Suppressor macrophage (primary cell): ENCODE measurements at places on chromosomes 1 and 21.

GRCh38 chr1:207826557-207827487 lies 75.0 kb downstream of the CD46 start:
- peak; percentile 33 for DNase-seq

- DNase-seq: no peak
These were observed 19.1 kb downstream of the KCNQ4 start for GRCh38 chr1:40802742-40803113.

DNA sequence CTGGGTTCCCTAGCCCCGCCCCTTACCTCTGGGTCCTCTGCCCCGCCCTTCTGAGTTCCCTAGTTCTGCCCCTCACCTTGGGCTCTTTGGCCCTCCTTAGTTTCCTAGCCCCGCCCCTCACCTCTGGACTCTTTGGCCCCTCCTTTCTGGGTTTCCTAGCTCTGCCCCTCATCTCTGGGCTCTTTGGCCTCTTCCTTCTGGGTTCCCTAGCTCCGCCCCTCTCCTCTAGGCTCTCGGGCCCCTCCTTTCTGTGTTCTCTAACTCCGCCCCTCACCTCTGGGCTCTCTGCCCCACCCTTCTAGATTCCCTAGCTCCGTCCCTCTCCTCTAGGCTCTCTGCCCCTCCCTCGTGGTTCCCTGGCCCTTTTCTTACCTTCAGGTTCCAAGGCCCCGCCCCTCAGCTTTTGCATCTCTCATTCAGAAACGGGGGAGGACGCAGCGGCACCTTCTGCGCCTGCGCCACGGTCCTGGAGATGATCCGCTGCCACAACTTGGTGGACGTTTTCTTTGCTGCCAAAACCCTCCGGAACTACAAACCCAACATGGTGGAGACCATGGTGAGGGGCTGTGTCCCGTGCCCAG lies 88.5 kb downstream of the PTPRU start:
- DNase-seq: no peak

DNA sequence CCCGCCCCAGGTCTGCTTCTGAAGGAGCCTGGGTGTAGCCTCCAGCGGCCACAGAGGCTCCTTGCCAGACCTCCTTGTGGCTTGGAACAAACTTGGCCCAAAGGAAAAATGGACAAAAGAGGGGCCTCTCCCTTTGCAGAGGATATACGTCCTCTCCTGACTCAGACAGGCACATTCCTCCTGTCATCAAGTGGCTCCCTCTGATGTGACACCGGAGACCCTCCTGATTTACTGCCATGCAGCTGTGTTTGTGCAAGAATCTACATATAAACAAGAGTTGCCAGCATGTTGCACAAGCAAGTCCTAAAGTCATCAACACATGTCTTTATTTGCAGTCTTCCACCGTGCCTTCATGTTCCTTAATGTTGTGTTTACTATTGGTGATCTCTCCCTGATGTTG lies 54.1 kb upstream of the F3 start:
- DNase-seq: no peak

- DNase-seq: peak; percentile 63
These were observed 130.8 kb downstream of the PCBP3 start for GRCh38 chr21:45774291-45774690.

- no peak for DNase-seq
These were observed 814 bp downstream of the A3GALT2 start for GRCh38 chr1:33319949-33320618.

- DNase-seq: no peak
These were observed 256.3 kb downstream of the TPR start for GRCh38 chr1:186118724-186119123.

DNA sequence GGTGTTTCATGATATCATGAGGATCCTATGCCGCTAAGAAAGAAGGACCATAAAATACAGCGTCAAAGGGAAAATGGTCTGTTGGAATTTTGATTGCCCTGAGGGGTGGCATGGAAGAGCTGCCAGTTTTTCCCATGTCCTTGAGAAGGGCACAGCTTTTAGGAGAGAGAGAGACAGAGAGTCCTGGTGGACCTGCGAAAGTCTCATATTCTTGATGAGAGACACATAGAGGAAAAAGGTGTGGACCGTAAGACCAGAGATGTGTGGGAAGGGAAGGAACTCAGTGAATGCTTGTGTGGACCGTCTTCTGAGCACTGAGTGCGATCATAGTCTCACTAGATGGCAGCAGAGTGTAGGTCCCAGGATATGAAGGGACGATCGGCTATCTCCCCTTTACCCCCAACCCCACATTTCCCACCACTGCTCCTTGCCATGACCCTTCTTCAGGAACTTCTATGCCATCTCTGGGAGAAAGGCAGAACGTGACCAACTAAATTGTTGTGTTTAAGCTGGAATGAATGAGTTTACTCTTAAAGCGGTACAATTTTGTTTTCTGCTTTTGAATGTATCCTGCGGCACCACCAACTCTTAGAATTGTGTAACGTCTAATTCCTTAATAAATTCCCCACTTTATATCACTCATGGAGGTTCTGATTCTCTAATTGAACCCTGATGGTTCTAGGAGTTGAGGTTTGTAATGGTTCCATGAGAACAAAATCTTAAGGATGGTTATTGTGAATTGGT lies 117.7 kb downstream of the CTH start:
- DNase-seq: peak; percentile 31

DNA sequence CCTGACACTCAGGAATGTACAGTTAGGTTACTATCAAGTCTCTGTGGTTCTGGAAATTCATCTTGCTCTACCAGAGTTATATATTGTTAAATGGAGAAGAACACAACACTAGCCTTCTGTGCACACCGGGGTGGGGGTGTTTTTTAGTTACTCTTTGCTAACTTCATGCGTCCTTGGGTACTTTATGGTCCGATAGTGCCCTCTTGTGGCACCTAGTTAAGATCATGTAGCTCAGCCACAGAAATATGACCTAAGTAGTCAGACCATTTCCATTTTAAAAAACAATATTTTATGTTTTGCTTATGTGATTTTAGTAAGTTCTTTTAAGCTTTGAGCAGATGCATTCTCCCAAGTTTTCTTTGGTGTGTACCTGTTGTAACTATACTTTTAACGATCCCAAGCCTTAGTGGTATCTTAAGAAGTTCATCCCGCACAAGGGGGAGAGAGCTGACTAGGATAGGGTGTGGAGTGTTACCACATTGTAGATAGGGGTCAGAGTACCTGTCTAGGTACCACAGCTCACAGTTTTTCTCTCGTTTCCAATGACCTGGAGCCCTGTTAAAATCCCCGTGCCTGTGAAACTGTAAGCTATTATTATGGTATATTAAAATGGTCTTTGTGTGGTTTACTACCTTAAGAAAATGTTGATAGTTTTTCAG lies 20.6 kb upstream of the SH3D21 start:
- DNase-seq: peak; percentile 89

DNA sequence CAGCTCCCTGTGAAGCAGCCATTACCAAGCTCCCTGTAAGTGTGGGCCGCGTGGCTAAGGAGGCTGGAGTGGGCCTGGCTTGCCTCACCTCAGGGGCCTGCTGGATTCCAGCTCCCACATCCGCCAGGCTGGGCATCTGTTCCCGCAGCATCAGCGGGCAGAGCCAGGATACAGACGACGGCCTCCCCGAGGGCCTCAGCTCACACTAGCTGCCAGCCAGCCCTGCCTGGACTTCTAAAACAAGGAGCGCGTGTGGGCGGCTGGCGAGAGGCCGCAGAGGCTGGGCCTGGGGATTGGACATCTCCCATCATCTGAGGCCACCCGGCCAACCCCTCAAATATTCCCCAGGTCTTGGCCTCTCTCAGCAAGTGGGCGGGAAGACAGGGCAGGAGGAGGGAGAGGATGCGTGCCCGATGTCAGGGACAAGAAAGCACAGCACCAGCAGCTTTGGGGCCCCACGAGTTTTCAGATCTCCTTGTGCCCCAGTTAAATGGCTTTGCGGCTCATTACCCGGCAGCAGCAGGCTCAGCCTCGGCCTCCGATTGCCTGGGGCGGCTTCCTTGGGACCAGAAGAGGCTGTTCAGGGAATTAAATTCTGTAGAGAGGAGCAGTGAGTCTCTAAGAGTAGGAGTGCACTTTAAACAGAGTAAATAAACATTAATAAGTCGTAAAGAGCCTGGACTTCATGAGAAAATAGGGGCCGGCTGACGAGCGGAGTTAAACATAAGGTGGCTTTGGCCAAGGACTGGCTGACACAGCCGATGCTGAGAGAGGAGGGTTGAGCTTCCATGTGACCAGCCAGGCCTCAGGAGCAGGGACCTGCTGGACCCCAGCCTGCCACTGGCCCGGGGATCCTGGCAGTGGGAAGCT lies 208.9 kb upstream of the C1orf174 start:
- DNase-seq: no peak

- DNase-seq: no peak
These were observed 176.8 kb upstream of the USP25 start for GRCh38 chr21:15552914-15553494.

- DNase-seq: no peak
These were observed 50.6 kb downstream of the DNTTIP2 start for GRCh38 chr1:93828367-93828755.

DNA sequence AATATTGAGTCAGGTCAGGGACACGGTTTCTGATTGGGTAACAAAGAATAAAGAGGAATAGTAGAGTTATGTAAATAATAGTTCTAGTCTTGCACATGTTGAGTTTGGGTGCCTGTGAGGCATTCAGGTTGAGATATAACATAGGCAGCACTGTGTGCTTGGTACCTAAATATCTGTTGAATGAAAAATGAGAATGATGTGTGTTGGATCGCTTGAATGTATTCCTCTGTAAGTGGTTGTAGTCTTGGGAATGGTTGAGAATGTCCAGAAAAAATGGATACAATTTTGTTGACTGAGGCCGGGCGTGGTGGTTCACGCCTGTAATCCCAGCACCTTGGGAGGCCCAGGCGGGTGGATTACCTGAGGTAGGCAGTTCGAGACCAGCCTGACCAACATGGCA lies 116.3 kb upstream of the HNRNPU start:
- DNase-seq: no peak

- peak; percentile 50 for DNase-seq
These were observed 69.5 kb downstream of the SERINC2 start for GRCh38 chr1:31482482-31483011.

- no peak for DNase-seq
These were observed 14.7 kb downstream of the GAS5 start for GRCh38 chr1:173853074-173853473.
